Activated CD4-positive, alpha-beta T cell treated with anti-CD3 and anti-CD28 coated beads, Interleukin-2, amount 10 ng/mL, durations not matched to agents 7 days and 5 days (primary cell): ENCODE measurements at places on chromosomes 6 and 20. TPM values are rescaled to one million over a fixed set of nuclear protein-coding genes. Genes with fewer than 3 reads are reported as not detected.

HLA-DOB gene
- total RNA-seq: 2.9 TPM

TMEM244 gene
- total RNA-seq: not detected

ADGRF1 gene
- not detected for total RNA-seq

SCRT2 gene
- not detected for total RNA-seq

TCF15 gene
- total RNA-seq: not detected

LHFPL5 gene
- total RNA-seq: not detected
